ENCODE measurements at places on chromosomes 2 and 18.

DNA sequence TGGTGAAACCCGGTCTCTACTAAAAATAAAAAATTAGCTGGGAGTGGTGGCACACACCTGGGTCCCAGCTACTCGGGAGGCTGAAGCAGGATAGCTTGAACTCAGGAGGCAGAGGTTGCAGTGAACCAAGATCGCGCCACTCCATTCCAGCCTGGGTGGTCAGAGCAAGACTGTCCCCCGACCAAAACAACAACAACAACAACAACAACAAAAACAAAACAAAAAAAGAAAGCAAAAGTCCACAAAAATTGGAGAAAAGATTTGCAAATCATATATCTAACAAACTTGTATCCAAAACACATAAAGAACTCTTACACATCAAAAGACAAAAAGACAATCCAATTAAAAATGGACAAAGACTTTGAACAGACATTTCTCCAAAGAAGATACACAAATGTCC is 10.4 kb downstream of the PPM1G start:
- DNase-seq: no peak

GRCh38 chr18:51582551-51582950 is 385.1 kb upstream of the MEX3C start:
- no peak for DNase-seq

DNA sequence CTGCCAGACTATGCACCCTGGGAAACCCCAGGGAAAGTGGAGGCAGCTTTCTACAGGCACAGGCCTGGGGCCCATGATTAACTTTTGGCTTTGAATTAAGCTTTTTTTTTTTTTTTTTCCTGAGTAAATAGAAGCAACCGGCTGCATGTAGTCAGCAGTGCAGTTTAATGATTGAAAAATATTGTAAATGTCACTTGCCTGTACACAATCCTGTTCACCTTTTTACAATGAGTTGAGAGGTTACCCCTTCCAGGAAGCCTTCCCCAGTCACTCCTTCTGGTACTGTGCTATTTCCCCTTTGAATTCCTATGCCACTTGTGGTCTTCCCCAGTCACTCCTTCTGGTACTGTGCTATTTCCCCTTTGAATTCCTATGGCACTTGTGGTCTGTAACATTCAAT is 475.6 kb downstream of the TDRD15 start:
- no peak for DNase-seq

- no peak for DNase-seq
Measured at GRCh38 chr18:56233595-56233994, 404.8 kb downstream of the TXNL1 start.

- no peak for DNase-seq
Measured at GRCh38 chr2:45869165-45869501, 217.7 kb downstream of the PRKCE start.

- no peak for DNase-seq
Measured at GRCh38 chr2:16824472-16824871, 158.8 kb upstream of the CYRIA start.

DNA sequence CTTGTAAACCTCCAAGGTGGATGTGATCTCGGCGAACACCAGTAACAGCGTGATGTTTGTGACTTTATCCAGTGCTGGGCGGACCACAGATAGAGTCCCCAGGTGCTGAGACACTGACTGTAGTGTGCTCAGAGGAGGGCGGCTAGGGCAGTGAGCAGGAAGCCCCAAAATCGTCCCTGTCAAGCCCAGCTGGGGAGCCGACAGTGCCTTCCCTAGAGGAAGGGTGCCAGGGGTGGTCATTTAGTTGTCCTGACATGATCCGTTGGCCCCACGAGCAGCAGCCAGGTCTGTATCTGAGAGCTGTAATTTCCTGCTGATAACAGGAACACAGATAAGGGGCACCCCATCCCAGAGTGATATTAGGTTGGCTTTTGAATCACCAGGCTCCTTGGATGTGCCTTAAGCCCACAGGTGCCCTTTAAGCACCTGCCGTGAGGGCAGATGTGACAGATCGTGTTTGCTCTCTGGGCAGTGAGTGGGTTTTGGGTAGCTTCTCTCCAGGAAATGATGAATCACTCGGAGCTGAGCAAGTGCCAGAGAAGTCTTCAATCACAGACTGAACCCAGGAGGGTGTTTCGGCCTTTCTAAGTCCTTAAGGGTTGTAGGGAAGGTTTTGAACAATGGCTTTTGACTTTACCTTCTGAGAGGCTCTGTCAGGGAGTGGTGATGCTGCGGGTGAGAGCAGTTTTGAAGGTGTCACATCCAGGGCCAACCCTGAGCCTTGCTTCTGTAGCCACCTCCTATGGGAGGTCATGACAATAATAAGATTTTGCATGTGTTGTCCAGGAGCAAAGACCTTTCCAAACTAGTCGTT is 7.7 kb downstream of the LPIN1 start:
- no peak for DNase-seq

DNA sequence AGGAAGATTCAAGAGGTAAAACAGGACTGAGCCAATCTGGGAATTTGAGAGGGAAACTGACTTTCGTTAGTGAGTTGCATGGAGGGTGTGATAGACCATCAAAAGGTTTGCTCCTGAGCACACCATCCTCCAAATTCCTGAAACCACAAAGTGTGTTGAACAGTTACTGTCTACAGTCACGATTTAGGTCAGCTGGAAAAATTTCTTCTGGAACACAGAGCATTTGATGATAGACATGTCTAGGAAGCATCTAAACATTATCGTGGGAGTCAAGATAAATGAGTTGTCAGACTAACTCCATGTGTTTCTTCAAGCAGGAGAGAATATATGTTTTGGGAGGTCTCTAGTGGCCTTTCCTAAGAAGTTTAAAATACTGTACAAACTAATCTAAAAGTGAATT is 449.4 kb upstream of the SLC14A2 start:
- no peak for DNase-seq

DNA sequence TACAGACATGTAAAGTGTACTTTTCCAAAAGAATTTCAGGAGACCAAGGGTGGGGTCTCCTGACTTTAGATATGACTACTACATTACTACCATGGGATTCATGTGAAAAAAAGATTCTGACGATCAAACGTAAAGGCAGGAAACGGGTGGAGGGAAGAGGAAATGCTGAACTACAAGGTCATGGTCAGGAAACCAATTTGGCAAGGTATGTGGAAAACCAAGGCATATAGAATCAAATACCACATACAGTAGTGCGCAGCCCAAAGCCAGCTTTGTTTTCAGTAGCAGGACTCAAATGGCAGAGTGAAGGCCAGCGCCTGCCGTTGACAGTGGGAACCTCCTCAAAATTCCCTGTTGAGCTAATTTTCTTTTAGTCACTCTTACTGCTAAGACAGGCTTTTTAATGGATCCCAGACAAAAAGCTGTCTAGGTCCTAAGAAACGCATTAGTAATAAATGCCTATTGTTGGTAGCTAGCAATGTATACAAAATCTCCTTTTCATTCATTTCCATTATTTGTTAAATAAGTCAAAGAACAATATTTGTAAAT is 57.6 kb upstream of the SERTAD2 start:
- no peak for DNase-seq

GRCh38 chr18:59861963-59862819 is 37.6 kb upstream of the PMAIP1 start:
- DNase-seq: no peak

GRCh38 chr2:56199492-56199891 is 15.7 kb downstream of the CCDC85A start:
- DNase-seq: no peak

- no peak for DNase-seq
Measured at GRCh38 chr2:54975175-54975574, 75.1 kb downstream of the RTN4 start.

GRCh38 chr2:56107502-56108220 is 76.1 kb upstream of the CCDC85A start:
- DNase-seq: no peak

GRCh38 chr2:215403441-215404347 is 32.2 kb downstream of the FN1 start:
- peak; percentile 12 for DNase-seq

DNA sequence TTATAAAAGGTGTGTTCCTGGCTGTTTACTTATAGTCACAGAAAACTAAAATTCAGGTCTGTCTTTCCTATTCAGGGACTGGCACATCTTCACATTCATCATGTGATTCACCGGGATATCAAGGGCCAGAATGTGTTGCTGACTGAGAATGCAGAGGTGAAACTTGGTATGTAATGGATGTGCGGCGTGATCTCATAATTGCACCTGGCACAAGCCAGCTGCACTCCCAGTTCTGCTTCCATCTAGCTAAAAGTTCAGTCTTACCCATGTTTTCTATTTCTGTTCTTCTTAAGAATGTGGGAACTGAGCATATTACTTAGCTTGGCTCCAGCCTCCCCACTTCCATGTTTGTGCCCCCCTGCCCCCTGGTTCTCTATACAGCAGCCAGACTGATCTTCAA is 131.9 kb downstream of the MAP4K4 start:
- DNase-seq: no peak

DNA sequence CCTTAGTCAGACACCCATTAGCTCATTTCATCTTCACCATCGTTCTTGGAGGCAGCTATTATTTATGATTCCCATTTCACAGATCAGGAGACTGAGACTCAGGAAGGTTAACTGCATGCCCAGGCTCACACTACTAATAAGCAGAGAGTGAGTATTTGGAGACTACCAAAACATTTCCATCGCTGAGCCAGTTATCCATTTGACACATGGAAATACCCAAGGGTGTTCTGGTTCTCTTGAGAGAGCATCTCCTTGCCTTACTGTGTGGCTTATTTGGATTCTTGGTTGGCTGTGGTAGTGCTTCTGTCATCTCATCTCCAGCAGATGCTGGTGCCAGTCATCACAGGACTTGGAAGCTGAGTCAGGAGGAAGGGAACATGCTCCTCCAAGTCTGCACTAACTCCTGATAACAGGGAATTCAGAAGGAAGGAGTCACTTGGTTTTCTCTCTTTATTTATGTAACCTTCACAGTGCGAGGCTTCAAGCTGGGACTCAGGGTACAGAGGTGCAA is 55.2 kb downstream of the RASGRP3 start:
- DNase-seq: no peak

GRCh38 chr2:96116879-96117533 is 635 bp upstream of the ADRA2B start:
- DNase-seq: peak; percentile 76

GRCh38 chr2:237254911-237255578 is 158.9 kb downstream of the COL6A3 start:
- DNase-seq: no peak

DNA sequence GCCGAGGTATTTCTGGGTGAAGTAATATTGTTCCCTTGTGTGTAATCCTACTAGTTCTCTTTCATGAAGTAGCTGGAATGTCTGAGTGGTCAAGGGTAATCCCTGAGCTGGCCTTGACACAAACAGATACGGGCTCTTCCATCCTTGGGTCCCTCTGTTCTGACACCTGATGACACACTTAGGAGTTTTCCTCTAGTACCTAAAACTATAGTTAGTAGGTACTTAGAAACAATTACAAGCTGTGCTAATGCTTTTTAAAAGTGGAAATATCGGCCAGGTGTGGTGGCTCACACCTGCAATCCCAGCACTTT is 59.2 kb upstream of the IL1R1 start:
- DNase-seq: no peak

GRCh38 chr2:108364676-108365297 is 13.0 kb upstream of the SULT1C4 start:
- no peak for DNase-seq

GRCh38 chr2:147469471-147469870 is 375.4 kb upstream of the ACVR2A start:
- DNase-seq: no peak

- no peak for DNase-seq
Measured at GRCh38 chr2:49621016-49621415, 466.7 kb upstream of the FSHR start.

GRCh38 chr2:16899958-16900357 is 234.3 kb upstream of the CYRIA start:
- no peak for DNase-seq

DNA sequence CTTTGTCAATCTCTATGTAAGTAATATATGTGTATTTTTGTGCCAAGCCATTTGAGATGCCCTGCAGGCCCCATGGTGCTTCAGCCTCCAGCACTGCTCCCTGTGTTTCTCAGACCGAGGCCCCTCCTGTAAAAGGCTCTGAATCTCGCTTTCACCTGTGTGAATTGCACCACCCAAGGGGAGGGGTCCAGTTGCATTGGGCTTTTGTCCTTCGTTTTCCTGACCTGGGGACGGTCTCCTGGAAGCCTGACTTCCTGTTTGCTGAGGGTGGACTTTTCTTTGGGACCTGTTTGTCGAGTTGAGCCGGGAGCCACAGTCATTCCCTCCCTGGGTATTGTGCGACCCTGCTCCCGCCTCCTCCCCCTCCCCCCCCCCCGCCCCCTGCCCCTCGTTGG is 48.9 kb downstream of the AGAP1 start:
- DNase-seq: no peak

DNA sequence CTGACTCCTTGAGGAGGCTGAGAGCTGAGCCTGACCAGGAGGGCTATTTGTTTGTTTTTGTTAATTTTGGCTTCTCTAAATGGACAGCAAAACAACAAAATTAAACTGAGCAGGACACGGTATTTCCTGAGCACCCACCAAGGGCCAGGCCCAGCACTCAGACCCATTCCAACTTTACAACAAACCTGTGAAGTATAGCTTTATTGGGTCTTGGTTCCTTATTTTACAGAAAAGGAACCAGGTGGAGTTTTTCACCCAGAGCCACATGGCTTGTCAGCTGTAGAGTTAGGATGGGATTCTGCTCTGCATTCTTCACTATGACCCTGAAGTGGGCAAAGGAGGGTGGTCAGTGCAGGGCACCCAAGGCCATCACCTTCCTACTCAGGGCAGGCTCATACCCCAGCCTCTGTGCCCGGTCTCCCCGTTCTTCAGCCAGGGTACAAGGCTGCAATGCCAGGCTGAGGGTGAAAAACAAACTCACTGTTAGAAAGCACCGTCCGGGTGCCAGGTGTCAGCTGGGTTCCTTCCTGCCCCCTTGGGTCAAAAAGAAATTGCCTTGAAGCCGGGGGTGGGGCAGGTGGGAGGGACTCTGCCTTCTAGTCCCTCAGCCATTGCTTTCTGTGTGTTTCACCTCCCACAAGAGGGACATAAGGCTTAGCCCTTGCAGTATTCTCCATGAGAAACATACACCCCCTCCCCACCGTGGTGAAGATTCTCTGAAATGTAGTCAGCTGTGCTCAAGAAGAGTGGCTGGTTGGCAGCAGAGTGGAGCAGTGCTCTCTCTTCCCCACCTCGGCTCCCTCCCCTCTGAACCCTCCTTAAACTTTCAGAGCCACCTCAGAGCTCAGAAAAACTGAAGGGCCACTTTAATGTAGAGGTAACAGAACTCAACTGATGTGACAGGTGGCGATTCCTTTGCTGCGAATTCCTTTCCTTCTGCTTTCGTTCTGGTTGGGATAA is 2.2 kb downstream of the PSD4 start:
- DNase-seq: no peak

Measured in HAP-1 (cell line).